Osteoblast (primary cell): ENCODE measurements at places on chromosomes 3 and 15. TPM values are rescaled to one million over a fixed set of nuclear protein-coding genes. Genes with fewer than 3 reads are reported as not detected.
A peak's percentile ranks its signal among the peaks of the same experiment; 100 is the strongest.

DNA sequence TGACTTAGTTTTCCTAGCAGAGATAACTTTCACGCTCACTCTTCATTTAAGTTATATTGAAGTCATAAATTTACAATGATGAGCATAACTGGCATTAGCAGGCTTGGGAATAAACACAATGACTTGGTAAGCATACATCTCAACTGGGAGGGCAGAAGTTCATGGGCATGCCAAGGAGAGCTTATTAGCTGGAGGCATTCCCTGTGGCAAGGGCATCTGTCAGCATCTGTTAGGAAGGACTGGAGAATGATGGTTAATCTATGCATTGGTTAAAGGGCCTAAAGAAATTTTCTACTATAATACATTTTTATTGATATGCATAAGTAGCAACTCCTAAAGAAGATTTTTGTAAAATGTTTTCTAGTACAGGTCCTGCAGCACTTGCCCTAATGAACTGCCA, 52.4 kb downstream of the NEK11 start:
- no peak overlapping the region for H3K27ac ChIP-seq
- H3K27me3 ChIP-seq, result no peaks in the 10 kb centered on the region
- no peak overlapping the region for H3K4me3 ChIP-seq
- H3K36me3 ChIP-seq, result no peaks in the 10 kb centered on the region

DNA sequence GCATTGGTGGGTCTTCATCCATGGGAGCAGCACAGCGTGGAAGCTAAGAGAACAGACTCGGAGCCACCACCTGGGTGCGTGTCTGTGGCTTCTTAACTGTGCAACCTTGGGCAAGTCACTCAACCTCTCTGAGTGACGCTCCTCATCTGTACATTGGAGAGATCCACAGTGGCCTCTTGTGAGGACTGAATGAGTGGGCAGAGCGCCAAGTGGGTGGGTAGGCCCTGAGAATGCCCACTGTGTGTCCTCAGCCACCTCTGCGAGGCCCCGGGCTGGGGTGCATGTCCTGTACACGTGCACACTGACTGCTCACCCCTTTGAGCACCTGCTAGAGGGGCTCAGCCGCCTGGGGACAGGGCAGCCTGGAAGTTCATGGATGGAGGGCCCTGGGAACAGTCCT, 99.6 kb upstream of the PRR23E start:
- no peaks in the 10 kb centered on the region for H3K36me3 ChIP-seq
- no peaks in the 10 kb centered on the region for H3K4me1 ChIP-seq
- DNase-seq, result peak; percentile 71
- H3K27ac ChIP-seq, result no peak overlapping the region

DNA sequence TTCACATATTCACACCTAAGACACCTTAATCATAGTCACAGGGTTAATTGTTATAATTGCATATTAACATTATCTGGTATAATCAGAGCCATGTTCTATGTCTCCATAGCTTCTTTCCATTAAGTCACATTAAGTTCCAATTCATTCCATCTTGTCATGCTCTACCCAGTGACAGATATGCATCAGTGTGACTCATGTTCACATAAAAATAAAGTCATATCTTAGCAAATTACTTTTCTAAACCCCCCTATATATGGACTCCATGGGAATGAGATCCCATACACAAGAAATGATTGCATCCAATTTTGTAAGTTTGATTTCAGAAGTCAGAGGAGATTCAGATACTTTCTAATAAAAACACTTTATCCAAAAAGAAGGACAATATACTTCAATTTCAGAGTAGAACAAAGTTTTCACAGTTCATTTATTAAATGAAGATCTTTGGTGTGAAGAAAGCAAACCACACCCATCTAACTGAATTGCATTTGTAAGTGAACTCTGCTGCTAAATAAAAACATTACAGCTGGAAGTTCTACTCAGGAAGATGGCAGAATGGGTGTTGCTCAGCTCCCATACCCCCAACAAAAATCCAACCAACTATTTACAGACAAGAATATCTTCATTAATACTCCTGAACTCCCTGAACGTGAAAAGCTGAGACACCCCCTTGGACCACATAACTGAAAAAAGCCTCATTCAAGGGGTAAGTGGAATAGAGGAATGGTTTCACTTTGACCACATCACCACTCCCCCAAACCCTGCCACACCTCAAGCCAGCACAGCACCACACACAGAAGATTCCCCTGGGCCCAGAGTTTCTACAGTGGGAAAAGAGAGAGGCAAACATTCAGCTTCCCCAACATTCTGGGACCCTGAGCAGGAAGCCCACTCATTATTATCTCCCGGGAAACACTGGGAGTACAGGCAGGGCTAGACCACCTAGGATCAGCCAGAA, 27.6 kb downstream of the THBS1 start:
- H3K27ac ChIP-seq, result no peak overlapping the region
- no peak overlapping the region for H3K4me3 ChIP-seq
- DNase-seq, result no peak
- H3K36me3 ChIP-seq, result no peaks in the 10 kb centered on the region

DNA sequence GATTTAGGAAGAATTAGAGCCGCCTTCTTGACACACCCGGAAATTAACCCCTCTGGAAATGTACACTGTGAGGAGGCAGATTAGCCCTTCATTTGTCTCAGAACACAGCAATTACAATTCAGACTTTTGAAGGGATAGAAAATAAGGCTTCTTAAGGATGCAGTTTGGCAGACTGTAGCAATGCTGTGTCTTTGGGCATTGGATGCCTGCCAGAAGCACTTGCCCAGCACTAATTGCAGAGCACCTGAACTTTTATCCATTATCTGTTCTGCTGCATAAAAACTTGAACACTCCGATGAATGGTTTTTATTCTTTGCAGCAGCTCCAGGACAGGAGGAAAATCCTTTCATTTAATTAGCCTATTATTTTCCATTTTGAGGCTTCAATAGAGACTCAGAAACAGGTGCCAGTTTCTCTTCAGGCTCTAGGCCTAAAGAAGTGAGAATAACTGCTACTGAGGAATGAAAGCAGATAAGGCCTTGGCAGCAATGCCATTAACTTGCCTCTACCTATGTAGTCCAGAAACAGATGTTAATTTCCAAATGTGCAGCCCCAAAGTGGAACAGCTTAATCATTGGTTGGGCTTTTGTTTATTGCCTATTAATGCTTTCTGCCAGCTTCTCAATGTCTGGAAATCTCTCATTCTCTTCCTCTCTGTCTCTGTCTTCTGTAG, 418.5 kb downstream of the NSUN3 start:
- DNase-seq, result no peak
- H3K27ac ChIP-seq, result no peak overlapping the region
- no peaks in the 10 kb centered on the region for H3K36me3 ChIP-seq
- no peak overlapping the region for H3K4me3 ChIP-seq
- H3K27me3 ChIP-seq, result no peaks in the 10 kb centered on the region

- no peak overlapping the region for H3K4me3 ChIP-seq
- H3K4me1 ChIP-seq, result no peaks in the 10 kb centered on the region
- no peaks in the 10 kb centered on the region for H3K36me3 ChIP-seq
- DNase-seq, result no peak
- no peak overlapping the region for H3K27ac ChIP-seq
These were observed 842.4 kb downstream of the TBL1XR1 start for GRCh38 chr3:176354843-176355242.

Gene LMOD3
- not detected in 2 replicates for total RNA-seq

Gene NOX5
- total RNA-seq, result 0.29 and 0.36 TPM in 2 replicates

Gene BCL2A1
- 0.29 TPM in 1 of 2 replicates, not detected in the other for total RNA-seq
